ENCODE measurements at places on chromosomes 16 and 17.

DNA sequence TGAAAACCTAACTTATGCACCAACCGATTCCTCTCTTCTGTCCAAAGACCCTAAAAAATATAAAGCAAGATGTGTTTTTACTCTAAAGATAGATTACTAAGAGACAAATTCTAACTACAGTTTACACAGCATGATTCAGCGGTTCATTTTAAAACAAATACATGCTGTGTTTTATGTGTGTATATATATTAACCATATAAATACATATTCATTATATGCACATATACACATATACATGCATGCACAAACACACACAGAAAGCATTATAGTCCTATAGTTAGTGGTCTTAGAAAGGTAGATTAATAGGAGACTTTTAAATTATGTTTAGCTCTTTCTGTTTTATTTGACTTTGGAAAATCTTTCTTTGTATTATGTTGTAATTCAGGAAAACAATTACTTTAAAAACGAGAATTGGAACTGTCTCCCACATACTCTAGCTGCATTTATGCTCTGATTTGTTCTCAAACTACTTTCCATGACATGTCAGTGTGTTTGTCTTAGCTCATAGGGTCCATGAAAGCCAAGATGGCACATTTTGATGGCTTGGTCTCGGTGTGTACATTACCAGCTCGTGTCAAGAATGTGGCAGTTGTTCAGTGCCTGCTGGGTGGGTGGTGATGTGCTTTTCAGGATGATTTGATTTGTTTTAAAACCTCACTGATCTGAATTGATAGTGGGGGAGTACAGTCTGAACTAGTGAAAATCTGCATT is 548.8 kb upstream of the SALL1 start:
- DNase-seq, result no peak

DNA sequence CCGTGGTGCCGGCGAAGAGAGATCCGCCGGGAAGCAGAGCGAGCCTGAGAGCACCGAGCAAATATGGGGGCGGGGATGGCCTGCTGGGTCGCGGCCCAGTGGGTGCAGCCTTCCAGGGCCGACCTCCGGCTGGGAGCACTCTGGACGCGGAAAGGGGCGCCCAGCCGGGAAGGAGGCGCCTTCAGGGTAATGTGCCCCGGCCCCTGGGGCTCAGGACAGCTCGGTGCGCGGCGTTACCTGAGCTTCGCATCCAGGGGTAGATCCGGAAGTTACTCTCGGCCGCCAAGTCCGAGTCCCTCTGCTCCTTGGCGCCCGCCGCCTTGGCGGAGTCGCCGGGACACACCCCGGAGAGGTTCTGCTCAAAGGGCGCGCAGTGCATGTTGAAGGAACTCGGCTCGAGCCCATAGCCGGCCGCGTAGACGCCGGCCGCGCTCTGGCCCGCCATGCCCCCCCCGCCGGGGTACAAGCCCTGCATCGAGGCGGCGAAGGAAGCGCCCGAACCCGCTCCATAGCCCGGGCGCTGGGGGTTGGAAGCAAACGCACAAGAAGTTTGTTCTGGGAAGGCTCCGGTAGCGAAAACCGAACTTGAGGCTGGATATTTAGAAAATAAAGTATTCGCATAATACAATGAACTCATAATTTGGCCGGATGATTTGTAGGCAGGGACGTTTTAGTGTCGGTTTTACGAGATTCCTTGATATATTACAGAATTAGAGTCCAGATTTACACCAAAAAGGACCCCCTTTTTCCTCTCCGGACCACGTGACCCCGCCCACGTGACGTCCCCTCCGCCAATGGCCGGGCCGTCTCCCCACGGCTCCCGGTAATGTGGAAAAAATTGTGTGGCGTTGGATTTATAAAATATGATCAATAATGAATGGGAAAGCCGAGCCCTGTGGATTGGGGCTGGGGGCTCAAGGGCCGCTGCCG is at the start of gene HOXB7:
Gene HOXB7 (minus strand): TSS at position 736 of the 930 bp plus-strand sequence. CDS start 99 bp downstream, at position 637.
- DNase-seq, result peak; percentile 85

GRCh38 chr16:78133919-78134318 is 34.5 kb downstream of the WWOX start:
- no peak for DNase-seq

DNA sequence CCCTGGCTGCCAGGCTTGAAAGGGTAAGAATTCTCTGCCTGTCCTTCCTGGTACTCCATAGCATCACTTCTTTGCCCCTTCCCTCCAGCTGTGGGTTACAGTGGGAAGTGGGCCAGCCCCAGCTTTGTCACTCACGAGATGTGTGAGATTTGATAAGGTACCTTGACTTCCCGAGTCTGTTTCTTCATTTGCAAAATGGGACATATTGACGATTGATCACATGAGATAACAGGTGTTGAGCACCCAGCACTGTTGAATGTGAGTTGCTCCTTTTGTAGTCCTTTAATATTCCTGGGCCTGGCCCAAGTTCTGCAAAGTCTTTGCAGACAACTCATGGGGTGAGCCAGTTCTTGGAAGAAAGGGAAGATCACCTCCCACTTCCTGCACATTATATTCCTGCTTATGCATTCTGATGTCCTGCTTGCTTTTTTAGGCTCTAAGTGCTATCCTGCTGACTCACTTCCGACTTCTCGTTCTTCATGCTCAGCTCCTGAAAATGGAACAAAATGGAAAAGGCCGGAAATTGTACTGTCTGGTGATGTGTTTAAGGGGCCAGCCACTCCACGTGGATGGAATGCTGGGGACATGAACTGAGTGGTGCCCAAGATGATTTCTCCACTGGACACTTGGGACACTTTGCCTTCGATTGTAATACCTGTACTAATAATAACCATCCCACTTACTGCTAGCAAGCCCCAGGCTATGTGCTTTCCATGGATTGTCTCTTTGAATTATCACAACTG is 8.3 kb upstream of the NLK start:
- DNase-seq, result no peak

DNA sequence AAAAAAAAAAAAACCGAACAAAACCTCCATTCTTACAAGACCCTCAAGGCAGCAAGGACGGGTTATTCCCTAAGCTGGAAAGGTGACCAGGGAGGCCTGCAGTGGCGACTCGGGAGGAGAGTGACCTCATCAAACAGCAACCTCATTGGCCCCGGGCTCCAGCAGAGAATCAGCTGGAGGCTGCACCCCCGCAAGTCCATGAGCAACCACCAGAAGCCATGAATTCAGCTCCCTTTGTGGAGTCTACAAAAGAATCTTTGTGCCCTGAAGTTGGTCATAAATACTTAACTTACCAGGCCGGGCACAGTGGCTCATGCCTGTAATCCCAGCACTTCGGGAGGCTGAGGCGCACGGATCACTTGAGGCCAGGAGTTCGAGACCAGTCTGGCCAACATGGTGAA is 80.9 kb upstream of the CREBBP start:
- no peak for DNase-seq

Data from stimulated activated naive CD8-positive, alpha-beta T cell treated with anti-CD3 and anti-CD28 coated beads, Interleukin-15, Interleukin-2, amounts not matched to agents 100 U/mL and 50 U/mL, for 24 hours (primary cell).